ENCODE measurements at places on chromosomes 11 and 22. TPM values are rescaled to one million over a fixed set of nuclear protein-coding genes. Genes with fewer than 3 reads are reported as not detected.

DNA sequence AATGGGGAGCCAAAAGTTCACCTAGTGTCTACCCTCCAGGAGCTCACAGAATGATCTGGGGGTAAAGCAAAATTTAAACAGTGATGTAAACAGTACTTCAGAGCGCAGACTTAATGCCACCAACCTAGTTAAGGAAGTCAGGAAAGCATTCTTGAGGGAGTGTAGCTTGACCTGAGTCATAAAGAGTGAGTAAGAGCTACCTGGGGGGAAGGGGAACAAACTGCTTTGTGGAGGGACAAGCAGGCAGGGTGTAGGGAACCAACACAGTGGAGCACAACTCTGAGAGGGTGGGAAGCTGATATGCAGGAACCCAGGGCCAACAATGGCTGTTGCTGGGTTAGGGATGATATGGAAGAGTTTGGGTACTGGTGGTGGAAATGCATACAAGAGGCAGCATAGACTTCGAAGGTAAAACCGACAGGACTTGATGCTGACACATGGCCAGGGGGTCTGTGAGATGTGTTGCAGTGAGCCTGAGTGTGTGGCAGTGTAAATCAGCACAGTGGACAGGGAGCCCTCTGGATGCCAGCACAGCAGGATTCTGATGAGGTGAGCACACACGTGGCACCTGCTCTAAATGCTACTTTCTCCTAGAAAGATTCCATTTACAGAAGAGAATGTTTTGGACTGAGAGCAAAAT is 58.3 kb upstream of the CYP2D6 start:
- DNase-seq, result peak; percentile 52
- no peaks in the 10 kb centered on the region for H3K27me3 ChIP-seq
- H3K36me3 ChIP-seq, result peaks cover 2% of the 10 kb centered on the region
- no peak overlapping the region for H3K4me3 ChIP-seq

DNA sequence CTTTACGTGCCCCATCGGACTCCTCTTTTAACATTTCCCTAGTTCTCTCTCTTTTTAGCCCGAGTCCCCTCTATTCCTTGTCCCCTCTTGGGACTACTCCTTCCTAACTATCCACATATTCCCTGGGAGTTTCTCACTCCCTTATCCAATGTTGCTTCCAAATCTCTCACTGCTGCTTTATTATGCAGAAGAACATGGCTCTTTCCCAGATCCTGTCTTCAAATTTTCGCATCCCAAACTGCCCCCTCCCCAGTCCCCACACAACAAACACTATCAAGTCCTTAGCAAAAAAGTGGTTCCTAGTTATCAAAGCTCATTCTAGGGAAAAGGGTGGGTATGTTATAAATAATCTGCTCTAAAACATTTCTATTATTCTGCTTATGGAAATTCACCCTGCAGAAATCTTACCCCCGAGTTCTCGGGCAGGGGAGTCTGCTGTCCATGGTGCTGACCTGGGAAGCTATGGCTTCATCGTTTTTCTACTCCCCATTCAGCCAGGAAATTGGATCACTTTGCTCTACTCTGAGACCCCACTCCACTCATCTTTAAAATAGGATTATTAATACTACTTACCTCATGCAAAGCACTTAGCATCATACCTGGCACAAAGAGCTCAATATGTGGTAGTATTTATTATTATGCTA is 393.5 kb downstream of the BUD13 start:
- no peaks in the 10 kb centered on the region for H3K36me3 ChIP-seq
- H3K27me3 ChIP-seq, result no peaks in the 10 kb centered on the region
- H3K4me3 ChIP-seq, result no peak overlapping the region
- H3K27ac ChIP-seq, result no peak overlapping the region
- no peak for DNase-seq
- H3K4me1 ChIP-seq, result no peaks in the 10 kb centered on the region

GRCh38 chr11:44351006-44351660 is 41.2 kb upstream of the ALX4 start:
- no peak for DNase-seq
- no peaks in the 10 kb centered on the region for H3K36me3 ChIP-seq
- H3K27ac ChIP-seq, result no peak overlapping the region
- H3K27me3 ChIP-seq, result peaks cover 18% of the 10 kb centered on the region

DNA sequence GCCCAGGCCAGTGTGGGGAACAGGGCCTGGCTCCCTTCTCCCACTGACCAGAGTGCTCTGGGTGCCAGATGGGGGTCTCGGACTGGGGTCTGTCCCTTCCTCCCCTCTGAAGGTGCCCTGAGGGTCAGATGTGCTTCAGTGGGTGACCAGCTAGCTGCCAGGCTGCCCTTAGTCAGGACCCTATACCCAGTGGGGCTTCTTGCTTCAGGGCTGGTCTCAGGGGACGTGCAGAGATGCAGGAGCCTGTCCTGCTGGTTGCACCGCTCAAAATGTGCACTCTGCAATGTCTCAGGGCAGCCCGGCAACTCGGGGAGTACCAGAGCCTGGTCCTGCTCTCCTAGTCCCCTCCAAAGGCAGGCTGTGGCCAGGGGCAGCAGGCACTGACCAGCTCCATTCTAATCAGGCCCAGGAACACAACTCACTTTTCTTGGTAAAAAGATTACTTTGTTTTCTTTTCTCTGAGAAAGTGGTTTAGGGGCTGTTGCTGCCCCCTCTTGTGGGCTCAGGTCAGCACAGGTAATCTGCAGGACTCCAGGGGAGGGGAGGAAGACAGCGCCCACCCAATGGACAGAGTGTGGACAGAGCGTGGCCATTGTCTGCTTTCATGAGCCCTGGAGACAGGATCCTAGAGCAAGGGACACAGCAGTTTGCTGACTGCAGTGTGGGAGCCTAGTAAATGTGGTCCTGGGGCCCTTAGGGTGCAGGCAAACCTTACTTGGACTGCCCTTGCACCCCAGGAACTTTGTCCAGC is 80.9 kb downstream of the MED15 start:
- no peak for DNase-seq
- no peaks in the 10 kb centered on the region for H3K4me1 ChIP-seq
- H3K36me3 ChIP-seq, result peaks cover 19% of the 10 kb centered on the region
- H3K4me3 ChIP-seq, result no peak overlapping the region

DNA sequence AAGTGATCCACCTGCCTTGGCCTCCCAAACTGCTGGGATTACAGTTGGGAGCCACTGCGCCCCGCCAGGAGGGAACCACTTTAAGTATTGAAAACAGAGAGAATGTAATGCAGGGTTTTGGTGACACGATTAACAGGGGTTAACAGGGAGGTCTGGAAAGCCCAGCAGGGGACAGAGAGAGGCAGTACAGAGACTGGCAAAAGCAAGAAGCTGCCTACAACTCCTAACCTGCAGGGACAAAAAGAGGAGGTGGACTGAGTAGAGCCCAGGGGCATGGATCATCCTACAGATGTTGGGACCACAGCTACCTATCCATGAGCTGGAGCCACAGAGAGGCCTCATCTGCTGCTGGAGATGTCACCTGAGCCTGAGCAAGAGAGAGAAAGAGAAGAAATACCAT is 1.7 kb upstream of the SPINDOC start:
- H3K4me1 ChIP-seq, result peaks cover 16% of the 10 kb centered on the region
- no peak for DNase-seq
- H3K27ac ChIP-seq, result no peak overlapping the region
- H3K36me3 ChIP-seq, result peaks cover 6% of the 10 kb centered on the region
- H3K27me3 ChIP-seq, result no peaks in the 10 kb centered on the region
- no peak overlapping the region for H3K4me3 ChIP-seq

DNA sequence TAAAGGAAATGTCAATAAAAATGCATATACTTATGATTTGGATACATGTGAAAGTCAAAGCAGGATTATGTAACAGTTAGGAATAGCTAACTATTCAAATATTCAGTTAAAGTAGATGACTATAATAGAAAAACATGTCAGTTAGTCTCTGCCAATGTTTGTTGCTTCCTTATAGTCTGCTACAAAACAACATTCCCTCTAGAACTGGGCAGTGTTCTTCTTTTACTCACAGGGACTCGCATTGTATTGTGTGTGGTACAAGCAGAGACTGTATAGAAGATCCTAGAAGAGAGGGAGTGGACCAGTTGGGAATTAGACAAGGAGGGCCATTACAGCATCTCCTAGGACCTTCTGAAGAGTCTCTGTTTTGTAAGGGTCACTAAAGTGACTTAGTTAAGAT is 10.6 kb downstream of the ACAT1 start:
- H3K27me3 ChIP-seq, result no peaks in the 10 kb centered on the region
- no peaks in the 10 kb centered on the region for H3K4me1 ChIP-seq
- DNase-seq, result no peak
- no peak overlapping the region for H3K4me3 ChIP-seq
- H3K27ac ChIP-seq, result no peak overlapping the region

DNA sequence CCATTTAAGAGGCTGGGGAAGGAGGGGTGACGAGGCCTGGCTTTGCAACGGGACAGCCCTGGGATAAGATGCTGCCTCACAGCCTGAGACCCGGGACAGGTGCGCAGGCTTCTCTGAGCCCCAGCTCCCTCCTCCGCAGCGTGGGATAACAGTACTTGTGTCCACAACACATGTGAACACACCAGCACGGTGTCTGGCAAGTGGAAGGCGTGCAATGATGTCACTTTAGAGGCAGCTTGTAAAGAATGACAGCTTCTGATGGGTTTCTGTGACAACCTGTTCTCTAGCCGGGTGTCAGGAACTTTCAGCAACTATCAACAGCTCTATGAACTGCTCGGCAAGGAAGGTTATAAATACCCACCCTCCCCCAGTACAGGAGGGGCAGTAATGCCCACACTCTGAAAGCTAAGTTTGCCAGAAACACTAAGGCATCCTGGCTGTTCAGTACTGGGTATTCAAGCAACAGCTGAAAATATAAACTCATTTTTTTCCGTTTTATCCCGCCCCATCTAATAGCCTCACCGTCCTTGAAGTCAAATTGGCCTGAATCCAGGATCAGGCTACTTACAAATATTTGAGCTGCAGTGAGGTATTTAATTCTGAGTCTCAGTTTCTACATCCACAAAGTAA is 59.7 kb downstream of the MYH9 start:
- H3K27me3 ChIP-seq, result no peaks in the 10 kb centered on the region
- H3K27ac ChIP-seq, result peak overlapping the region; percentile 99
- H3K36me3 ChIP-seq, result peaks cover 62% of the 10 kb centered on the region
- DNase-seq, result peak; percentile 67

- H3K4me3 ChIP-seq, result no peak overlapping the region
- H3K4me1 ChIP-seq, result peaks cover 25% of the 10 kb centered on the region
- H3K27me3 ChIP-seq, result no peaks in the 10 kb centered on the region
- peaks cover 4% of the 10 kb centered on the region for H3K36me3 ChIP-seq
Observed at GRCh38 chr11:122686111-122686510, 30.6 kb downstream of the UBASH3B start.

DNA sequence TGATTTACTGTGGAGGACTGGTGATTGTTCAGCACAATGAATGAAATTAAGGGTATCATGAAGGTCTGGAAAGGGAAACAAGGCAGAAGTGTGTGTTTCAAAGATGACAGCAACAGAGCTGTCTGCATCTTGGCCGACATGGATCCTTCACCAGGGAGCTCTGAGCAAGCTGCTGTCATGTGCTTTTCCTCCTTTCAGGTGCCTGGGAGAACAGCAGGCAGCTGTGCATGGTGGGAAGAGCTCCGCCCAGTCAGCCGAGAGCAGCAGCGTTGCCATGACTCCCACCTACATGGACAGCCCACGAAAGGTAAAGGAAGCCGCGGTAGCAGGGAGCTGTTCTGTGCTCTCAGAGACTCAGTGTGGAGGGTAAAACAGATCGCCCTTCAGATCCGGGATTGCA is 87.1 kb upstream of the YWHAH start:
- peaks cover 14% of the 10 kb centered on the region for H3K4me1 ChIP-seq
- no peak overlapping the region for H3K4me3 ChIP-seq
- H3K27me3 ChIP-seq, result no peaks in the 10 kb centered on the region
- H3K36me3 ChIP-seq, result peaks cover 3% of the 10 kb centered on the region
- no peak for DNase-seq
- no peak overlapping the region for H3K27ac ChIP-seq

GRCh38 chr11:8230921-8231847 is 32.5 kb downstream of the LMO1 start:
- H3K27me3 ChIP-seq, result peaks cover 2% of the 10 kb centered on the region
- H3K36me3 ChIP-seq, result no peaks in the 10 kb centered on the region
- no peak overlapping the region for H3K4me3 ChIP-seq

GRCh38 chr11:848380-848931 is 5.8 kb downstream of the TSPAN4 start:
- H3K27me3 ChIP-seq, result no peaks in the 10 kb centered on the region
- H3K4me1 ChIP-seq, result peaks cover 42% of the 10 kb centered on the region
- H3K4me3 ChIP-seq, result no peak overlapping the region
- no peak for DNase-seq
- no peak overlapping the region for H3K27ac ChIP-seq

- peak; percentile 40 for DNase-seq
- no peaks in the 10 kb centered on the region for H3K36me3 ChIP-seq
- peaks cover 9% of the 10 kb centered on the region for H3K4me1 ChIP-seq
- H3K27ac ChIP-seq, result no peak within 1 kb of the TSS
Observed at GRCh38 chr11:63505857-63506528, at the start of gene LGALS12. Gene LGALS12, plus strand, starts transcription at chr11:63506084. Its CDS starts 375 bp downstream, at chr11:63506459.

DNA sequence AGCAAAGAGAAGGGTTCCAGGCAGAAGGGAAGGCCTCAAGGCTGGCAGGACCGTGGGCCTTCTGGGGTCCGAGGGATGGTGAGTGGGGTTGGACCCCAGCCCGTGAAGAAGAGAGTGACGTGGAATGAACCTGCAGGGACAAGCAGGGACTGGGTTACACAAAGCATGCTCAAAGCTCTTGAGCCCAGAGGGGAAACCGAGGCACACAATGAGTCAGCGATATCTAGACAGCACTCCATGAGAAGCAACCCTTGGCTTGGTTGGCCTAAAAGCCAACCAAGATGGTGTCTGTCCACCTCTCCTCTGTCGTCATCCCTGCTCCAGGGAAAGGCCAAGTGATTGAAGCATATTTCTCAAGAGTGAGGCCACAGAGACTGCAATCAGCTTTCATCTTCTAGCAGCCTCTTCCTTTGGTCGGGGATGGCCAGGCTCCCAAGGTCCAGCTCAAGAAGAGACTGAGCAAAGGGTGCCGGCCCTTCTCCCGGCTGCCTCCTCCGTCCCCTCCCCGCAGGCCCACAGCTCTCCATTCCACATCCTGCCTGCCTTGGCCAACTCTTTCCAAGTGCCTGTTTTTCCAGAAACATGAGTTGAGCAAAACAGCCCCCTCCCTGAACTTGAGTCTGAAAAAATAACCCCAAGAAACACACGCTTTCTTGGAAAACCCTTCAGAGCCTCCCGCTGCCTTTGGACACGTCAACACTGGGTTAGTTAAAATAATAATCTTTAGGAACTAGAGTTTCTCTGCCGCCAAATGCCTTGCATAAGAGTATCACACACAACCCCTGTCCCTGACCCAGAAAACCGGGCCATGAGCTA is 556.6 kb downstream of the MIAT start:
- H3K4me3 ChIP-seq, result no peak overlapping the region
- H3K4me1 ChIP-seq, result peaks cover 15% of the 10 kb centered on the region
- no peaks in the 10 kb centered on the region for H3K27me3 ChIP-seq
- H3K36me3 ChIP-seq, result no peaks in the 10 kb centered on the region

PLXNB2 gene
- 376 TPM for total RNA-seq

CTSW gene
- total RNA-seq, result not detected

GAL gene
- total RNA-seq, result 26.3 TPM

BIK gene
- 0.31 TPM for total RNA-seq

CCDC34 gene
- 11.7 TPM for total RNA-seq
